Amygdala (tissue), 56 donors: ENCODE measurements at places on chromosomes 11 and 22.

DNA sequence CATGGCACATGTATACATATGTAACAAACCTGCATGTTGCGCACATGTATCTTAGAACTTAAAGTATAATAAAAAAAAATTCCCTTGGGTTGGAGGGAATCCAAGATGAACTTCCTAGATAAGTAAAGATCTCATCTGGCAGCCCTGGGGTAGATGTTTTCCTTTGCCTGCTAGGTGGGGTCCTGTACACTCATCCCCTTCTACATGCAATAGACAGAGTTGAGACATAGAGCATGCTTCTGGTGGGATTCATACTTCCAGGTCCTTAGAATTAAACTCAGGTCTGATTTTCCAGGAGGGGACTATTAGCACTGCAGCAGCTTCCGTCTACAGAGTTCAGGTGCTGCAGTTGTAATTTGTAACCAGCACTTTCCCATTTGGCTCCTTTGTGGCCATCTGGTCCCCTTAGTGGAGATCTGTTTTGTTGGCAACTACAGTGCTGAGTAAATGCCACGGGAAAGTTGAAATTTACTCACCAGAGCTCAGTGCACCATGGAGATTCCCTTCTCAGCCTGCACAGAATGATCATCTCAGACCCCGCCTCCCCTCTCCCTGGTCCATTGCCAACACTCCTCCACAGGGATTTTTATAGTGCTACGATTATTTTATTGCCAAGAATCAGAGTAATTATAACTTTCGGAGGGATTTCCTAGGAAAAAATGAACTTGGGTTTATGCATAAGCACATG lies 220.1 kb upstream of the E2F8 start:
- DNase-seq = no peak

DNA sequence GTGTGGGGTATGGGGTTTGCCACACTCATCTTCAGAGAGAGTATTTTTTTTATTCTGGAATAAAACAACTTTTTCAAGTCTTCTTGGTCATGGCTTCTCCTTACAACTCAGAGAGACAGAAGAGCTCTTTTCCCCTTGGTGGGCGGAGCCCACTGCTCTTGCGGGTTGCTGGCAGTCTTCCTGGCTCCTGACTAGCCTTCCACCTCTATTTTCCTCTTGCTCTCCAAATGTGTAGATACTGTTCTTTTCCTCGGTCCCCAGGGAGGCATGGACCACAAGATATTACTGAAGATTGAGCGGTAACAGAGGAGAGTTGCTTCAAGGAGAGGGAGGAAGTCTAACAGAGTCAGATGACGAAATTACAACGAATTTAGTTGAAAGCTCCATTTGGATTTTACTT lies 210.6 kb downstream of the NTM start:
- no peak for DNase-seq

GRCh38 chr22:20089977-20090729 lies 10.1 kb downstream of the DGCR8 start:
- DNase-seq = no peak

DNA sequence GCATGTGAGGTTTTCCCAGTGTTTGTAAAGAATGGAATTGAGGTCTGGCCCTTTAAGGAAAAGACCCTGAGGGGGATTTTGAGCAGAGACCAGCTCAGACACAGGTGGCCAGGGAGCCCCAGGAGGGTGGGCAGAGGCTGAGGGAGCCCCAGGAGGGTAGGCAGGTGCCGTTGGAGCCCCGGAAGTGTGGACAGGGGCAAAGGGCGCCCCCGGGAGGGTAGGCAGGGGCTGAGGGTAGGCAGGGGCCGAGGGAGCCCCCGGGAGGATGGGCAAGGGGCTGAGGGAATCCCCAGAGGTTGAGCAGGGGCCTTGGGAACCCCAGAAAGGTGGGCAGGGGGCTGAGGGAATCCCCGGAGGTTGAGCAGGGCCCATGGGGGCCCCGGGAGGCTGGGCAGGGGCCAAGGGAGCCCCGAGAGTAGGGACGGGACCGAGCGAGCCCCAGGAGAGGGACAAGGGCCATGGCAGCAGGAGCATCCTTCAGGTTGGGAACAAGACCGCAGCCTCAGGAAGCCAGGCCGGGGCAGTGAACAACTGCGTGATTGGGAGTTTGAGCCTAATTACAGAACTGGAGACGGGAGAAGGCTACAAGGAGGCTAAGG lies 292.0 kb downstream of the BRD1 start:
- no peak for DNase-seq

- no peak for DNase-seq
Observed at GRCh38 chr11:88303037-88303436, 34.5 kb downstream of the CTSC start.

DNA sequence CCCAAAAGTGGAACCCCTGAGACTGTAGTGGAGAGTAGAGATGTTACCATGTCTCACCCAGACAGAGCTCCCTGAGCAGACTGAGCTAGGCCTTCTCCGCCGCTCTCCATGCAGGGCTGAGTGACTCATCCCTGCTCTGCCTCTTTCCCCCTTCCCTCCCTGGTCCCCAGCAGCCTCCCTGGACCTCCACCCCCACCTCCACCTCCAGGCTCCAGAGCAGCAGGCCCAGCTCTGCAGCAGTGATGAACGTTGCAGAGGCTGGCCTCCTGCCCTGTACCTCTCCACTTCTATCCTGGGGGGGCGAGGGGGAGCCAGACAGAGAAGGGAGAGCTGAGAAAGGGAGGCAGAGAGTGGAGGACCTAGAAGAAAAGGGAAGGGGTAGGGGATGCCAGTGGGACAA lies 19.3 kb upstream of the ARAP1 start:
- DNase-seq = no peak

DNA sequence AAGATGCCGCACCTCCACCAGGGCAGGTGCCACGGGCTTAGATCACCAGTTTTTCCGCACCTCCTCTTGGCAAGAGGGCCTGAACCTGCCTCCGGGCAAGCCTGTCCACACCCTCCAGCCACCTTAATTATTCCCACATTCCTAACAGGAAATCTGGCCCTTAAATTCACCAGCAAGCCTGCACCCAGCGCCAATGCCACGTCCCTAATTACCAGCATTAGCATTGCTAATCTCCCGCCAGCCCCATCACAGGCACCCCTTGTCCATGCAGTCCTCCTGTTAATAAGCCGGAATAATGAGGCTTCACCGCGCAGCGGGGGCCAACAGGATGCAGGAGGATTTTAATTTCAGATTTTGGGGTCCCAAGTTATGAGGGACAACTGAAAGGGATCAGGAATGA lies 69.7 kb downstream of the PHF21B start:
- no peak for DNase-seq

- no peak for DNase-seq
Observed at GRCh38 chr11:1829039-1829820, 5.6 kb upstream of the SYT8 start.

DNA sequence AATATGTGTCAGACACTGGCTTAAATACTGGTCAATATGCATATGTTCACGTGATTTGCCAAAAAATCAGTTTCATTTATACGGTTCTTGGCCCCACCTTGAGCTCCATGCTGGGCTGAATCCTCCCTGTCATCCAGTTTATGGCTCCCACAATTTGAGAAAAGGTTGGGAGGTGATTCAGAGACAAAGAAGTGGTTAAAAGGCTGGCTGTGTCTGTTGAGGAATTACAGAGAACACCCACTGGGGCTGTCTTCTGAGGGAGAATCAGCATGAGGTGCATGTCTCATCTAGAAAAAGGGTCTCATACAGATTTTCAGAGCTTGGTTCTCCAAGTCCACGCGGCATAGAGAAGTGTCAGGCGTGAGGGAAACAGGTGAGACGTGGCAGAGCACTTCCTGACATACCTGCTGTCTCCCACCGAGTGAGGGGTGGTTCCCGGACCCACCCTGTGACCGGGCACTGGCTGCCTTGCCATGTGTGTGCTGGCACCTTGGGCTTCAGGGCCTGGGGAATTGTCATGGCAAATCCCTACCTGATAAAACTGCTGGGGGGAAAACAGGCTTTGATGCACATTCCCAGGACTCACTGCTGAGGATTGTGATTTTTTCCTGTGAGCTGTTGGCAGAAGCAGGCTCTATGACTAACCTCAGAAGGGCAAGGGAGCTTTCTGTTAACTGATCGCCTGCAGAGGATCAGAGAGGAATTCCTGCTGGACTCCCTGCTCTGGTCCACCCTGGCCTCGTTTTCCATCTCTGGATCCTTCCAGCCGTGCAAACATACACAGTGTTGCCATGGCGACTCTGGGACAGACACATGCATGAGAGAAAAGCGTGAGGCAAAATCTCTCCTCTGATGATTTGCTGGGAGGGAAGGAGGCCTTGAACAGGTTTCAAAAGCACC lies 223.6 kb downstream of the ADAMTS15 start:
- DNase-seq = no peak

- no peak for DNase-seq
Observed at GRCh38 chr11:71498091-71498490, 29.0 kb upstream of the KRTAP5-7 start.

DNA sequence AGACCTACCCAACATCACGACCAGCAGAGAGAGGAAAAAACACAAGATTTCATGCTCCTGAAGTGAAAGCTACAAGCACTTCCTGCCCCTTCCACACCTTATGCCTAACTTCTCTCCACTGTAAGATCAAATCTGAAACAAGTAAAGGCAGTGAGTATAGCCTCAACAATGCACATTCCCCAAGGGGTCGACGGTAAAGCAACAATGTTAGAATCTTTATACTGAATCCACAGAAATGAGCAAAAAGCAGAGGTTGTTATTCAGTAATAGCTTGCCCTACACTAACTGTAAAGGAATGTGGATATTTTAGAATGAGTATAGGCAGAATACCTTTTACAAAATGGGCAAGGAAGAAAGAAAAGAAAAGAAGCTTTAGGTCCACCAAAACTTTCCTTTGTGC lies 15.6 kb downstream of the ARFGAP3 start:
- DNase-seq = no peak

DNA sequence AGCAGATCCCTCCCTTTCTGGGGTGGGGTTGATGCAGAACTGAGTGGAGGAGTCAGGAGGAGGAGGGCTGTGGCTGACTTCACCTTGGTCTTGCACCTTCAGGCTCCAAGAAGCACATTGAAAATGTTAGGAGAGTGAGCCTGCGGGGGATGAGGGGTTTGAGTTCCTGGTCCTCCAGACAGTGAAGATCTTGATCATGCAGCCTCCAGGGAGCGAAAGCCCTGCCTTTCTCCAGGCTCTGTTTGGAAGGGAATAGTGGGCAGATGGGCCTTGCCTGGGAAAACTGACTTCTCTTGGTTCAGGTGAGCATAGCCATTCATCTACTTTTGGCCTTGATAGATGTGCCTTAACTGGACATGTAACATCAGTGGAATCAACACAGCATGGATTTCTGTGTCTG lies 267.6 kb upstream of the B3GAT1 start:
- no peak for DNase-seq

DNA sequence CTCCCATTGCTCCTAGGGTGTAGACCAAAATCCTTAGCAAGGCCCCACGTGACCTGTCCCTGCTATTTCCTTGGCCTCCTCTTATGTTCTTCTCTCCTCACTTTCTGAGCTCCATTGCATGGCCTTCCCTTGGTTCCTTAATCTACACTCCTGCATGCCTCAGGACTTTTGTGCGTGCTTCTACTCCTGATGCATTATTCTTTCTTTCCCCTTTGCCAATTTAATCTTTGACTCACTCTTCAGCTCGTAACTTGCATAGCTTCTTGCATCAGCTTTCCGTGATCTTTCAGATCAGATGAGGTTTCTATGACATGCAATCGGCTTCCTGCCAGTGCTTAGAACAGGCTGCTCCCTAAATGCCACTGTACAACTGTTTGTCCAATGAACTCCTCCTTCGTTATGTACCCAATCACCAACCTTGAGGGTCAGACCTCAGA lies 261.6 kb upstream of the CADM1 start:
- DNase-seq = no peak

DNA sequence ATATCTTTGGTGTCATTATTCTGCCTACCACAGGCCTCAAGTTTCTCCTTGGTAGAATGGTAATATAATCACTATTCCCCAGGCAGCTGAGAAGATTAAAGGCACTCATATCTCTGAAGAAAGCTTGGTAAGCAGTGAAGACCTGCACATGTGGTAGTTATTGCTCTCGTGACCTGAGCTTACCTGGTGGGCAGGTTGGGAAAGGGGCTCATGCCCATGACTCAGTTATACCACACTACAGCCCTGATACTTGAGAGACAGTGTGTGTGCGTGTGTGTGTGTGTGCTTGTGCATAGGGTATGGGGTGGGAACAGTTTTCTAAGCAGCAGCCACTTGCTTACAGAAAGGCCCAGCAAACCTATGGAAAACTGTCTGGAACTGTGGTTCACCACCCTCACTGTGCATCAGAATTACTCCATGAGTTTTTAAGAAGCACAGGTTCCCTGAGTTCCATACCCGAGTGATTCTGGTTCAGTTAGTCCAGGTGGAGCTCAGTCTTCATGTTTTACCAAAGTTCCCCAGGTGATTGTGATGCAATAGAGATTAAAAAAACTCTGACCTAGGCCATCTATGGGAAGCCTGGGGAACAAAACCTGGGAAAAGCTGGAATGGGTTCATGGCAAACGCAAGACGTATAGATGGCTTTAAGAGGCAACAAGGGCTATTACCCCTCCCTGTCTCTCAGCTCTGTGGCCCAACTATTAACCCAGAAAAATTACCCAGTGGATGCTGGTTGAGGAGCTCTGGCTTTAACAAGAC lies 79.0 kb upstream of the ZBED5 start:
- DNase-seq = no peak

GRCh38 chr11:94281324-94281723 lies 23.1 kb upstream of the IZUMO1R start:
- DNase-seq = no peak

- DNase-seq = no peak
Observed at GRCh38 chr11:17699147-17700114, 19.9 kb upstream of the MYOD1 start.

DNA sequence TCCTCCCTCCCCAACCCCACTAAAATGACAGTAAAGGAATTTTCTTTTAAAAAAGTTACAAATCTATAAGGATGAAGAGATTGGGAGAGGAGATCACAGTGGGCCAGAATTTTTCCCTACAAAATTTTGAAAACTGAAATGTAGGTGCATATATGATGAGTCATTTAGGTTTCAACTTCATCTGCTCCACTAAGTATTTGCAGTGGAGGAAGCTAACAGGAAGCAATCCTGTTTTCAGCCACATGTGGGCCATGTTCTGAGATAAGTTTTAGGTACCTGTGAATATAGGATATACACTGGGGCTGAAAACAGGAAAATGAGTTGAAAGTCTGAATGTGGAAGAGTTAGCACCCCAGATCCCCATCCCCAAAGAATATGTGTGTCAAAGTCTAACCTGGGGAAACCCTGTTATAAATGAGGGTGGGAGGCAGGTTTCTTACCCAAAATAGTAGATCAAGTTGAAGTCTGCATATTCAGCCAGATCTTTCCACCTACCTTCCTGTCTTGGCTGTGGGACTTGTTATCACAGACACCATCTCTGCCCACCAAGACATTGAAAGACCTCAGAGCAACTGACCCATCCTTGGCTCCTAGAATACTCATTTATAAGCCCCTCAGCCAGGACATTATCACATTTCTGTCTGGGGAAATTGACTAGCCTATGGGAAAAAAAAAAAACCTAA lies 87.3 kb downstream of the PACS1 start:
- no peak for DNase-seq

DNA sequence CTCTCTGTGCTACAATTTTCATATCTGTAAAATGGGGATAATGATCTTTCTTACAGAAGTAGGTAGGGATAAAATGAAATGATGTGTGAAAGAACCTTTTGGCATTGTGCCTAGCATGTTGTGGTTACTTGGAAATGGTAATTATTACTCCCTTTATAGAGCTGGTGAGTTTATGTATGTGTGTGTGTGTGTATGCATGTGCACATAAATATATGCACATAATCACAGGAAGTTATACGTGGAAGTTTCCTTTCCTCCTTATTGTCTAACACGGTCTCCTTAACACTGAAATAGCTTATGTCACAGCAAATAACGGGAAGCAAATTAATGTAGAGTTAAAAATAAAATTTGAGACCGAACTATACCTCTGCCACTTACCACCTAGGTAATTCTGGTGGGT lies 163.7 kb upstream of the ZBED5 start:
- DNase-seq = no peak

GRCh38 chr22:19984201-19984753 lies 32.3 kb downstream of the ARVCF start:
- no peak for DNase-seq
